Skin of body (tissue), 3 donors: ENCODE measurements at places on chromosomes 4 and X. TPM values are rescaled to one million over a fixed set of nuclear protein-coding genes. Genes with fewer than 3 reads are reported as not detected.
A peak's percentile ranks its signal among the peaks of the same experiment; 100 is the strongest.

PRDM5 gene
- 37.0 TPM for total RNA-seq

DNA sequence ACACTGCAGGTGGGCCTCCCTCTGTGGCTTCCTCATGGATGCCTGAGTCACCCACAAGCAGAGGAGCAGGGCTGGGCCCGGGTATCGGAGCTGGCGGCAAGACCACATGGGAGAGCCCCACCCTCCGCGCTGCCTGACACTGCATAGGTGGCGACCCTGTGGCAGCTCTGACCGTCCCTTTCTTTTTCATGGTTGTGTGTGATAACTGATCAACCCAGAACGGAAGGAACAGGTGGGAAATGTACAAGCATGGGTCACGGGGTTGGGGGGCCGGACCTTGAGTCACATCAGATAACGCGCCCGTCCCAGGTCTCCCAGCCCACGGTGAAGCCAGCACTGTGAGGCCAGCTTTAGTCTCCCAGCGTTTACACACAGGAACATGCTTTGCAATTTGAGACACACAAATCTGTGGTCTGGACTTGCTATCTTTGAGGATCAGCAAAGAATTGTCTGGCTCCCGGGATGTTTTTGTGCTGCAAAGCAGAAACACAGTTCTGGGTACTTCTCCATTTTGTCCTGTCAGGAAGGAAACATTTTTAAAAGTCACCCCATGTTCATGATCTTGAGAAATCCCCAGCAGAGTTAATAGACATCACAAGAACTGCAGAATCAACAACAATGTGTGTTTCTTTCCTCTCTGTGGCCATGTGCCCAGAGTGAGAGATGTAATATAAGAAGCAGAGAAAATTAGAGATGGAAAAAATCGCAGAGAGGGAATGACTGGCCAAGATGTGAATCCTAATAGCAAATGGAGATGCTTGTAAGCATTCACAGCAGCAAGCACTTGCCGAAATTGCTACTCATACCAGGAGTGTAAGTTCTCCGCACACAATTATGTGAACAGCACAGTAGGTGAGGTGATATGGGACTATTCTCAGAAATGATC lies 70.1 kb upstream of the CBR4 start:
- DNase-seq: peak; percentile 84

DNA sequence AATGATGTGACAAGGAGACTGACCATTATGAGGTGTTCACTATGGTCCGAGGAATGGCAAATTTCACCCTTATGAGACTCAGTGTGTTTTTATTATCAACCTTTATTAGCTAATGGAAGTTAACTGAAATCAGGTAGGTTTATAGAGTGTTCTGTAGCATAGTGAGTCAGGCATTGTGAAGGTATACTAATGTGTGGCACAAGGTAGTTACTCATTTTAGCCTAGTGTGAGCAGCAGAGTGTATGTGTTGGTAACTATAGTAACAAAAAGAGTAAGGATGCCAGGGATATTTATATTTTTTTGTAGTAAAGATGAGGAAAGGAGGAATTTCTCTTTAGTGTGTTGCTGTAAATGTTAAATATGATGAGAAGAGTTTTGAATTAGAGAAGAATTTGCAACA lies 12.0 kb downstream of the PDLIM5 start:
- no peak for DNase-seq

DNA sequence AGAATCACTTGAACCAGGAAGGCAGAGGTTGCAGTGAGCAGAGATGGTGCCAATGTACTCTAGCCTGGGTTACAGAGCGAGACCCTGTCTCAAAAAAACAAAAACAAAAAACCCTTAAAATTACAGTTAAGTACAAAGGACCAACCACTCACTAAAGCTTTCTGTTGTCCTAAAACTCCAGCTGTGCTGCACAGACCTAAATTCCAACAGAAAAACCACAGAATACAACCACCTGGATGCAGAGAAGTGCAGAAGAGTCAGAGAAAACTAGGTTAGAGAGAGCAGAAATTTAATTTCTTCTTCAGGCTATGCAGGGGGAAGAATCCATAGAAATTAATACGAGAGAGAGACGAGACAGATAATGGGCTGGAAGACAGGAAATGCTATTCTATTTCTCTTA lies 376.8 kb upstream of the CXorf51A start:
- no peak for DNase-seq

DNA sequence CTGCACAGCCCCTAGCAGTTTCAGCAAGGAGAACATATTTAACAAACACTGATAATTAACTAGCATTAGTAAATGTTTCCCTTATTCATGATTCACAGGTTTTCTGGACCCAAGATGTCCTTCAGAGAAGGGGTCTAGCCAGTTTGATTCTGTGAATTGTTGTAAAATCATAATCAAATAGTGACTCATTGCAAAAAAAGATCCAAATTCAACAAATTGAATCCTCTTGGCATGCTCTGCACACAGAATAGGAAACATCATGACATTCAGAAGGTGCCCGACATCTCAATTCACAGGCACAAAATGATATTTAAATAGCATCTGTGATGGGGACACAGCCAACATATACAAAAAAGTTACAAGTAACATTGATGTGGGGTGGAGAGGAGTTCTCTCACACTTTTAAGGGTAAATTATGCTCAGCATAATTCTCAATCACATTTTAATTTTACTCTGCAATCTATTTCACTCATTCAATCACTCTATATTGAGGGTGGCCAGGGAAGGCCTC lies 100.0 kb downstream of the SH3KBP1 start:
- no peak for DNase-seq

DNA sequence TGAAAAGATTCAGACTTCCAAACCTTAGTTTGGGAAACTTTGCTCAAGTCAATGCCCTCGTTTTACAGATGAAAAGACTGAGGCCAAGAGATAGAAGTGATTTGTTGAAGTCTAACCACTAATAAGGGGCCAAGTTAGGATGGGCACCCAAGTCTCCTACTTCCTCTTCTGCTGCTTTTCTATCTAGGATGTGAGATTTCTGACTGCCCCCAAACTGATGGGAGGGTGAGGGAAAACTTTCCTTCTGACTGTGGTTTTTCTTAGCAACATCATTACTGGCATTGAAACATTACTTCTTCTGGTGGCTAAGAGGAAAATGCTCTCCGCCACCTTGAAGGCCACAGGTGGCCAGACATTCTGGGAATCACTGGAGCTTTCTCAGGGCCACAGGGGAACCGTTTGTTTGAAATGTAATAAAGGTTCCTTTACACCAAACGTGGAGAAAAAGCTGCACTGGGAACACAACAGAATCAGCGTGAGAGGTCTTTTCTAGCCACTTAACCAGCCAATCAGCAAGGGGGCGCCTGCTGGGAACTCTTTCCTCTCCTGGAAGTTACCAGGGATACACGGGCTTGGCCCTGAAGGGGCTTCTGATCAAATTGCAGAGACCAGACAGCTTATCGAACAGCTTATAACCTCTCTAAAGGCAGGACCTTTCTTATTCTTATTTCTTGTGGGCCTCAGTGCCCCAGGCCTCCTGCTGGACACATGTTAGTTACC lies 115.9 kb upstream of the TEX13D start:
- DNase-seq: no peak

DNA sequence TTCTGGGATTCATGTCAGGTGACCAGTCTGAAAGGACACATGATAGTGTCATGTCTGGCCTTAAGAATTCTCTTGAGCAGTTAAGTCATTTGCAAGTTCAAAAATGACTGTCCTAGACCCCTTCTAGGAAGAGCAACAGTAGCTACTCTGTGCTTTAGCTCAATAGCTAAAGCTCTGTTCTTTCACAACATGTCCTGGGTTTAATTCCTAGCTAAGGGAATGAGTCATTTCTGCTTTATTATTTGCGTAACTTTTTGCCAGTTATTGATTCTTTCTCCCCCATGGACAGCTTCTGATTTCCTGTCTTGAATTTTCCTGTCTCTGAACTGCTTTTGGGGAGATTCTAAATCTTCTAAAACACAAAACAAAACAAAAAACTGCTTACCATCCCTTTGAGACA lies 1055.8 kb upstream of the DIAPH2 start:
- no peak for DNase-seq

- no peak for DNase-seq
Measured at GRCh38 chr4:188347339-188347738, 208.1 kb downstream of the TRIML1 start.

GRCh38 chr4:86946868-86947500 lies 12.2 kb downstream of the AFF1 start:
- no peak for DNase-seq
